Fibroblast of the aortic adventitia (primary cell): ENCODE measurements at places on chromosomes 2 and 18. TPM values are rescaled to one million over a fixed set of nuclear protein-coding genes. Genes with fewer than 3 reads are reported as not detected.

DNA sequence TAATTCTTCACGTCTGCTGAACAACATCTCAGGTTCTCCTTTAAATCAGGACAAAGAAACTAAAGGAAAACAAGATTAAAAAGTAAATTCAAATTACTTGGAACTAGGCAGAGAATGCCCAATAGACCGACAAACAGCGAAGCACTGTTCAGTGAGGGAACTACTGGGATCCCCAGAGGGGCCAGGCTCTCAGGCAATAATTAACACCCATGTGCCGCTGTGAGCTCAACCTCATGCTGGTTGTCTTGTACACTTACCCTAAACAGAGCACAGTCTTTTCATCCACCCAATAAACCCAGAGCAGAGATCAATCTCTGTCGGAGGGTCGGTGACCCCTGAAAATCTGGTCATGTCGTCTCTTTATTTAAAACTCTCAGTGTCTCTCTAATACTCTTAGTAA lies 229.9 kb upstream of the CRIM1 start:
- no peak for DNase-seq

DNA sequence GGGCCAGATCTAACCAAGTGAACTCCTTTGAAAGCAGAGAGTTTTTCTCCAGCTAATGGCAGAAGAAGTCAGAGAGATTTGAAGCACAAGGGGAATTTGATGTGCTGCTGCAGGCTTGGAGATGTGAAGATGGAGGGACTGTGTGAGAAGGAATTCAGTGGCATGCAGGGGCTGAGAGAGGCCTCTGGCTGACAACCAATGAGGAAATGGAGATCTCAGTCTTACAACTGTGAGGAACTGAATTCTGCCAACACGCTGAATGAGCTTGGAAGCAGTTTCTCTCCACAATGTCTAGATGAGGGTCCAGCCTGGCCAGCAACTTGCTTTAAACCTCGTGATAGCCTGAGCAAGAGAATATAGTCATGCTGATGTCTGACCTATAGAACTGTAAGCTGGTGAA lies 224.1 kb upstream of the DPP10 start:
- no peak for DNase-seq

DNA sequence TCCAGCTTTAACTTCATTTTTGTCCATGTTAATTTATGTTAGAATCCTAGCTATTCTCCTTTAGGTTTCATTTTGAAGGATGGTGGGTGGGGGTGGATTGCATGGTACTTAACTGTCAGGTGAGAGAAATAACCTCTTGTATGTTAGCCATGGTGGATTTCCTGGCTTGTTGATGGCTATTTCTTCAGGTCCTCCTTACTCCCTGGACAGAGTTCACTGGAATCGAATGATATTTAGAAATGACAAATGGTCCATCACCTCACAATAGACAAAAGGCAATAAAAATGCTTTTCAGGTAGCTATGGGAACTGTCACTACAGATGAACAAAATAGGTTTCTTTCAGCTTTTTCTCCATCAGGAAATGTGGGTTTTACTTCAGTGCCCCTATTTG lies 91.7 kb downstream of the EML6 start:
- DNase-seq: no peak

DNA sequence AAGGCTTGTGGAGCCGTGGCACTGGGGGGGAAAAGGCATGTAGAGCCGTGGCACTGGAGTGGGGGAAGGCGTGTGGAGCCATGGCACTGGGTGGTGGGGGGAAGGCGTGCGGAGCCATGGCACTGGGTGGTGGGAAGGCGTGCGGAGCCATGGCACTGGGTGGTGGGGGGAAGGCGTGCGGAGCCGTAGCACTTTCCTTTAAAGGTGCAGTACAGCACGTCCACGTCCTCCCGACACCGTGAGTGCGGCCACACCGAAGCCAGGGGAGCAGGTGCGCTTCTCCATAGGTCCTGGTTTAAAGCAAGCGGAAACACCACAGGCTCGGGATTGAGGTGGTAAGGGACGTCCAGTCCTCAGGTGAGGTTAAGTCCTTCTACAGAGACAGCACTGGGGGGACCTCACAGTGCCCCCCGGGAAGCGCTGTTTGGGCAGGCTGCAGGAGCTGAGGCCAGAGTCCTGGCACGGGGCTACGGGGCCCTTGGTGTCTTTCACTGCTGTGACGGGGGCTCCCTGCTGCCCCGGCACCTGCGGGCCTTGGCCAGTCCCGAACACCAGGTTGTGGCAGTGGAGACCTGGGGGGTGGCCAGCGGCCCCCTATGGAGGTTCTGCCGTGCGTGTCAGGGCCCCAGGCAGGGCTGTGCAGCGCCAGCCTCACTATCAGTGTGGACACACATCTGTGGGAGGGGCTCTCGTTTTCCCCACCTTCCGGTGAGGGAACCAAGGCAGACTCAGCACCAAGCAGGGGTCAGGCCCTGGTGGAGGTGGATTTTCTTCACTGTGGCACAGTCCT lies 93.0 kb upstream of the CTDP1 start:
- no peak for DNase-seq

DNA sequence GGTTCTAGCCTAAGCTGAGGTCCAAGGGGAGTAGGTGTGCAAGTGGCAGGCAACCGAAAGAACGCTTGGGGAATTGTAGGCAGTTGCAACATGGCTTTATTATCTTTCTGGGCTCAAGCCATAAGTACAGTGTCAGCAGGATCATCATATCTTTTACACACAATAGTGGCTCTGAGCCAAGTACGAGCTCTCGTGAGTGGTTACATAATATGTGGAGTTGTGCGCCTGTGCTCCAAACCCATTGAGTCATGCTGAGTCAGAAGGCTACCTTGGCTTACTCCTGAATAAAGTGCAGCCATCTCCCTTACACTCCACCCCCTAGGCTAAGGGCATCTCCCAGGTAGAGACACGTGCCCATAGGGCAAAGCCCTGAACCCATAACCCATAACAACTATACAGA lies 233.9 kb downstream of the SATB2 start:
- peak; percentile 74 for DNase-seq

- DNase-seq: no peak
Measured at GRCh38 chr2:78418021-78418420, 607.5 kb upstream of the REG3G start.

Gene ZNF407
- total RNA-seq: 21.7 and 23.8 TPM in 2 replicates

Gene LONRF2
- 1.8 and 2.0 TPM in 2 replicates for total RNA-seq

- no peak for DNase-seq
Measured at GRCh38 chr2:85796341-85797262, 42.8 kb downstream of the ATOH8 start.

GRCh38 chr2:240701736-240702639 lies 10.3 kb downstream of the AQP12A start:
- no peak for DNase-seq

GRCh38 chr2:223056701-223057418 lies 4.9 kb downstream of the KCNE4 start:
- peak; percentile 84 for DNase-seq

GRCh38 chr2:201821080-201821479 lies 14.7 kb downstream of the CDK15 start:
- no peak for DNase-seq

Gene INHBB
- not detected in 2 replicates for total RNA-seq

- DNase-seq: peak; percentile 8
Measured at GRCh38 chr2:195984923-195985726, 83.5 kb downstream of the DNAH7 start.

GRCh38 chr2:217597681-217598080 lies 405.1 kb downstream of the TNS1 start:
- DNase-seq: no peak

Gene SFTPB
- 0.09 TPM in 1 of 2 replicates, not detected in the other for total RNA-seq

- no peak for DNase-seq
Measured at GRCh38 chr18:69558052-69558451, 157.4 kb downstream of the DOK6 start.

DNA sequence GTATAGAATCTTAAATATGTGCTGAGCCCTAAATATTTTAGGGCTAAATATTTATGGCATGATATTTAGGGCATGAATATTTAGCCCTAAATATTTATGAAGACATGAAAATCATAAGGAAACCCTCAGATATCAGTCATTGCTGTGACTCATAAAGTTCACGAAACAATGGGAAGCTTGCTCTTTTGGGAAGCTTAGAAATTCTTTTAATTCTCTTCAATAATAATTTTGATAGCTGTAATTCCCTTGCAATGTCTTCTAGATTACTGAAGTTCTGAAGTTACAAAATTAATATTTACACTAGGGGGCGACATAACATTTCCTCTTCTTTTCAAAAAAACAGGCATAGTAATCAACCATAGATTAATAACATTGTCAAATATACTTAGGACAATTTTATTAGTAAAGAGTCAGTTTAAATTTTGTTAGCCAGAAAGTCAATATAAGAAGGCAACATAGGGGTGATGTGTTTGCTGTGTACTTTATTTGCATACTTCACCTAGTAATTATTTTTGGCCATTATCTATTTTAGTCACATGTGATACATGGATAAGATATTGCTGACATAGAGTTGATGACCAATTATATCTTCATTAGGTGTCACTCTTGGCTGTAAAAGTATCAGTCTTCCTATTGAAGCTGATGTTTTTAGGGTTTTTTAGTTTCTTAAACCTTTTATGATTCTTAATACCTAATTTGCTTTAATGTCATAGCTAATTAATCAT lies 13.2 kb downstream of the ZNF804A start:
- peak; percentile 73 for DNase-seq

Gene GAREM1
- total RNA-seq: 2.4 and 5.5 TPM in 2 replicates

- no peak for DNase-seq
Measured at GRCh38 chr18:57771193-57771592, 31.9 kb downstream of the ATP8B1 start.

DNA sequence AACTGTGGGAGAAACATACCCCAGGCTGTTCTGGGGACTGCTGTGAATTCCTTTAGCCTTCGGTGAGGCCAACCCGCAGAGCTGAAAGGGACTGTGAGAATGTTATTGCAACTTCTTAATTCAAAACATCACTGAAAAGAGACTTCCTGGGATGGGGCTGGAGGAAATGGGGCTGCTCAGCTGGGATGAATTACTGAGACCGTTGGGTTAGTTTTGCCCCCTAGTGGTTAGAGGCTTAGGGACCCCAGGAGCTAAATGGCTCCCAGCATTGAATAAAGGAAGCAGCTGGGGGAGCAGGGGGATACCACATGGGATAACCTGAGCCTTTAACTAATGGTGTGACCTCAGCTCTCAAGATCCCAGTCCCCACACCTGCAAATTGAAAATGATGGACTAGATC lies 941.1 kb upstream of the FANCL start:
- DNase-seq: no peak

Gene AQP12B
- not detected in 2 replicates for total RNA-seq

Gene ACKR3
- 0.72 and 2.0 TPM in 2 replicates for total RNA-seq

DNA sequence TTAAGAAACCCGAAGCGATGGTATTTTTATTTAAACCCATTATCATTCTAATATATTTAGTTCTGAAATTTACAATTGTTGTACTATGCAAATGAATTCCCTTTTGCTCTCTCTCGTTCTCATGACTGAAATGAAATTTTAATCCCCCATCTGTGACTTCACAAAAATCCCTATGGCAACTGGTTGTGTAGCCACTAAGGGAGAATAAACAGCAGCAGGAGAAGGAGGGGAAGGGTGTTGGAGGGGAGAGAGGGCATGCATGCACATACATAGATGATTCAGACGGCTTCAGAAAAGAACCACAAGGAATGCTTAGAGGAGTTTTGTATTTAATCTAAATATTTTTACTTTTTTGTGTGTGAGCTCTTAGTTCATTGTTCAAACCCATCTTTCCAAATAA lies 36.8 kb downstream of the CPS1 start:
- no peak for DNase-seq

Gene EVA1A
- 25.2 and 28.1 TPM in 2 replicates for total RNA-seq

- DNase-seq: no peak
Measured at GRCh38 chr2:162021516-162022058, 52.4 kb downstream of the DPP4 start.

GRCh38 chr18:48037481-48038271 lies 107.2 kb upstream of the SMAD2 start:
- DNase-seq: no peak

GRCh38 chr2:160407393-160408172 lies 86.0 kb downstream of the RBMS1 start:
- peak; percentile 74 for DNase-seq

- DNase-seq: peak; percentile 28
Measured at GRCh38 chr2:71748227-71748626, 294.9 kb downstream of the DYSF start.

- DNase-seq: peak; percentile 63
Measured at GRCh38 chr2:101720732-101721131, 23.2 kb downstream of the MAP4K4 start.

DNA sequence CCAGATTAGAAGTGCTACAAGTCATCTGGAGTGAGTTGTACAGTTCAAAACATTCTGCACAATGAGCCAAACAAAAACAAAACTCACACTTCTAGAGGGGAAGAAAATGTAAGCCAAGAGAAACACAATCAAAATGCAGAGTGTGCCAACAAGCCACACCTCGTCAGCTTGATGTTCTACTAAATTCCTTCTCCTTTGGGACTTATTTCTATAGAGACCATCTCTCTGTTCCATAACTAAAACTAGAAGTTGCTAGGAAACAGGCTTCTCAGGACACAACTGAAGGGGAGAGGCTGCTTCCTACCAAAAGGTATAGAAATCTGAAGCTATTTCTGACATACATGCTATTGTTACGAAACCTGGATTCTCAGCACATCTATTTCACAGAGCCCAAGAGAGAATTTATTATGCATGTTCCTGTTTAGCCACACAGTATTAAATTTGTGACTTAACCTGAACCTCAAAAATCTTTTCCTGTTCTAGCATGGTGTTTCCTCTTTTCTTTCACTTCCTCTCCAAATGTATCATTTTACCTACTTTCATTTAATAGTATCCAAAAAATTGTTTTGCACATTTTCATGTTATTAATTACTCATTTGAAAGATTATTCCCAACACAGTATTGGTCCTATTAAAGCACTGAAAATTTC lies 211.4 kb upstream of the CCDC150 start:
- DNase-seq: peak; percentile 16

DNA sequence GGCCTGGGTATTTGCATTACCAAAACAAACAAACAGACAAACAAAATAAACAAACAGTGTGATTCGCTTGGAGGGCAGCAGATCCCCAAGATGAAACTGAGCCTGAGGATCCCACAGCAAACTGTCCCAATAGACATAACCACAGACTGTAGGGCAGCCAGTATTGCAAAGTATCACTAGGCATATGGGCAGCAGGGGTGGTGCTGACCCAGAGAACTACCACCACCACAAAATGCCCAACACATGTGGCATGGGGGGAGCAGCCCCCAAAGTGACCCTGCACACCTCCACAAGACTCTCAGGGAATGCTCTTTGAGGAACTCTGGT lies 330.1 kb downstream of the CYRIA start:
- DNase-seq: no peak
